HT-29 (cell line): ENCODE measurements at places on chromosomes 4 and X. TPM values are rescaled to one million over a fixed set of nuclear protein-coding genes. Genes with fewer than 3 reads are reported as not detected.

Gene SYN1
- not detected in 2 replicates for total RNA-seq

Gene COL4A6
- not detected in 2 replicates for total RNA-seq

Gene ADH1B
- not detected in 2 replicates for total RNA-seq

- DNase-seq, result no peak
Measured at GRCh38 chrX:31291131-31291530, 219.3 kb upstream of the FTHL17 start.
